ENCODE measurements at places on chromosomes 5 and 9.

GRCh38 chr5:65100911-65101631 lies 332.3 kb downstream of the CWC27 start:
- DNase-seq = peak; percentile 84

DNA sequence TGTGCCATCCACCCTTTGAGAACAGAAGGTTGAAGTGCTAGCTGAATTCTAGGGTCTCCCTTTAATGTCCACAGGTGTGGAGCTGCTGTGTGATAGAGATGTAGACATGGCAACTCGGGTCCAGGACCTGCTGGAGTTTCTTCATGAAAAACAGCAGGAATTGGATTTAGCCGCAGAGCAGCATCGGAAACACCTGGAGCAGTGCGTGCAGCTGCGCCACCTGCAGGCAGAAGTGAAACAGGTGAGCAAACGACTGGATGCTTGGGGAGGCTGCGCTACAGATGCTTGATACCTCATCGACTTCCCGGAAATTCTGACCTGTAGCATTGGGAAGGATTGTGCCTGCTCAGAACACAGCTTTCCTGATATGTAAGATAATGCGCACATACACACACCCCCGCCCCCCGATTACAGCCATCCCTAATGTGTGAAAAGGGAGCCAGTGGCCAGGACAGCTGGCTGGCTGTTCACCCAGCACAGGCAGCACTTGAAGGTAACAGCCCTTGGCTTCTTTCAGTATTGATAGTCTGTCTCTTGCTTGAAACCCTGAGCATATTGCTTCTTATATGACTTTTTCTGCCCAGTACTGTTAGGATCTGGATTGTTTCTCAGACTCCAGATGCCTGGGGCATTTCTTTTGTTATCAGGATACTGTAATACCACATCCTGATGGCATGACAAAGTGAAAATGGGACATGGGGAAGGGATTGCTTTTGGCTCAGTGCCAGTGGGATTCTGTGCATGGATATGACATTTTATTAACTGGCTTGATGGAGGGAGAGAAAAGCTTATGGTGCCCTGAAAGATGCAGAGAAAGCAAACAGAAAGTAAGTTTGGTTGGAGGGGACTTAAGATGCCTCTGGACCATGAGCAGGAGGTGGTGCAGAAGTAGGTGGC lies 216.8 kb upstream of the OTULINL start:
- DNase-seq = no peak

DNA sequence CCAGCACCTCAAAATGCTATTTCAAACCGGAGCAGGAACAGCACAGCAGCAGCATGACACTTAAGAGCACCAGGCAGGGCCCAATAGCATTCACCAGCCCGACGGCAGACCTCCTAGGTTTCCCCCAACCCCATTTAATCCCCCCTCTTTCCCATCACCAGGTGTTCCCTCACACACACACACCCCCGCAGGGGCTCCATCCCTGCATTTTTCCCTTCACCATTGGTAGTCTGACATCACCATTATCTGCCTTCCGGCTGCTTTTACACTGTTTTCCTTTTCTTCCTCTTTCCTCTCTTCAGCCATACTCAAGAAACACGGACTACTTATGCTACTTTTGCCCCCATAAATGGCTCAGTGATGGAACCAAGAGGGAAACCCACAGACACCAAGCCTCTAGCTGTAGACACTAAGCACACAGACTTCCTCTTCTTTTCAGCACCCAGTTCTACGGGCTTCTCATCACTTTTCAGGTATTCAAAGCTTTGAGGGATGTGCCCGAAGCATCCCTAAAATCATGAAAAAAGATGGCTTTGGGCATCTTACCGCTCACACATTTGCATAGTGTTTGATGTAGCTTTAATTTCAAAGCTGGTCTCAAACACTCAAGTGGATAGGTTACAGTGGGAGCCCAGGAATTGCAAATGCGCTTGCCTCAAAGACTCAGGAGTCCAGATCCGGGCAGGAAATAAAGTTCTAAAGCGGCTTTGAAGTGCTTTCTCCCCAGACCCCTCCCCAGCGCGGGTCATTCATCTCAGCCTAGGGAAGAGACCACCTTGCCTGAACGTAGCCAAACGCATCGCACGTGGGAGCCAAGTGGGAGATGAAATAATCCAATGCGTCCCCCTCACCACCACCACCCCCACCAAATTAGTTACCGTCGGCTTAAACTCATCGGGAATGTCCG lies 141.5 kb downstream of the TSSK1B start:
- DNase-seq = peak; percentile 17

GRCh38 chr5:140596321-140596741 lies 31.7 kb downstream of the SLC35A4 start:
- no peak for DNase-seq

- DNase-seq = no peak
These were observed 817 bp downstream of the SLC6A19 start for GRCh38 chr5:1202026-1202797.

DNA sequence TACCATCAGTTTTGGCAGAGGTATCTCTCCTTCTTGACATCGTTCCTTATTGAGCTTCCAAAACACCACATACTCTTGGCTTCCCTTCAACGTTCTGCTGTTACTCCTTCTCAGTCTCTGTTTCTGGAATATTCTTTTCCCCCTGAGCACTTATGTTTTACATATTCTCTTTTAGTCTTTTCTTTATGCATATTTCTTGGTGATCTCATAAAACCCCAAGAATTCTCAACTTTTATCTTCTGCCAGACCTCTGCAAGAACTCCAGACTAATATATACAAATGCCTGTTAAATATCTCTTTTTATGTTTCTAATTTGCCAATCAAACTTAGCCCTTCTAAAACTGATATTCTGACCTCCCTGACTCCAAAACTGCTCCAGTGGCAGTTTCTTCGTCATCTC lies 453.4 kb upstream of the CTNND2 start:
- DNase-seq = no peak

DNA sequence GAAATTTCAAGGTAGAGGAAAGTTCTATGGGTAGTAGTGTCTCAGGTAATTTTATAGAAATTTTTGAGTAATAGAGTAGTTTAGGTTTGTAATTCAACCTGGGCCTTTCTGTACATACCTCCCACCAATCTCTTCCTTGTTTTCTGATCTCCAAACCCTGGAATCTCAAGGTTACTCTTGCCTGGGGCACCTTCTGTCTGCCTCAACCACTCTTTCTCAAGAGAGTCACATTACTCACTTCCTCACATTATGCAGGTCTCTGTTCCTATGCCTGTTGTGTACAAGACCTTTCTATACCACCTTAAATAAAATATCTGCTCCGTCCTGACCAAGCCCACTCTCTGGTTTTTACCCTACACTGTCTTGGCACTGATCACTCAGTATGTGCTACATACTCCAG lies 412.6 kb upstream of the CTNND2 start:
- no peak for DNase-seq

Data from GM03348 (cell line).